ENCODE measurements at places on chromosomes 5 and 9.

DNA sequence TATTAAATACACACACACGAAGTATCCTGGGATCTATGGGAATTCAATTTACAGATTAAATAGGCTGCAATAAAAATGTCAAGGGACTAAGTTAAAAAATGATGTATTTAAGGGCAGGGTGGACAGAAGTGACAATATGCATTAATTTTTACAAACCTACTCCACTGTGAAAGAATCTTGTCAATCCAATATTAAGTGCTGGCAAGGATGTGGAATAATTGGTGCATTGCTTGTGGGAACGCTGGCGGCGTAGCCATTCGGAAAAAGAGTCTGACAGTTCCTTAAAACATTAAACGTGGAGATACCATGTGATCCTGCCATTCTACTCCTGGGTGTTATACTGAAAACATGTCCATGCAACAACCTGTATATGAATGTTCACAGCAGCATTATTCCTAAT, 4.2 kb downstream of the CDC14B start:
- DNase-seq, result no peak

GRCh38 chr9:11039006-11039405, 426.2 kb upstream of the PTPRD start:
- no peak for DNase-seq

DNA sequence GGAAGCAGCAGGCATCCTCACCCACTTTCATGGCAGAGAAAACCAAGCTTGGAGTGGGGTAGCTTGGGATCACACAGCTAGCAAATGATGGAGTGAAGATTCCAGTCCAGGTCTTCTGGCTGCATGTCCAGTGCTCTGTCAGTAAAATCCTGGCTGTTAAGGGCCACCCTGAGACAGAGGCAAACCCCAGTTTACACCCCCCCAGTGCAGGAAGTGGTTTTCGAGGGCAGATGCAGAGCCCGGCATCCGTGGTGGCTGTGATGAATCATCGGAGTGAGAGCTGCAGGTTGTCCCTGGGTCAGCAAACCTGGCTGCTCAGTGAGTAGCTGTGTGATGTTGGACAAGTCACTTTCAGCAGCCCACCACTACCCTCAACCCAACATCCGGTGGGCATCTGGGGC, 115.4 kb downstream of the RGS3 start:
- peak; percentile 93 for DNase-seq

- peak; percentile 15 for DNase-seq
Measured at GRCh38 chr5:72109625-72110024, 2.4 kb downstream of the MAP1B start.

DNA sequence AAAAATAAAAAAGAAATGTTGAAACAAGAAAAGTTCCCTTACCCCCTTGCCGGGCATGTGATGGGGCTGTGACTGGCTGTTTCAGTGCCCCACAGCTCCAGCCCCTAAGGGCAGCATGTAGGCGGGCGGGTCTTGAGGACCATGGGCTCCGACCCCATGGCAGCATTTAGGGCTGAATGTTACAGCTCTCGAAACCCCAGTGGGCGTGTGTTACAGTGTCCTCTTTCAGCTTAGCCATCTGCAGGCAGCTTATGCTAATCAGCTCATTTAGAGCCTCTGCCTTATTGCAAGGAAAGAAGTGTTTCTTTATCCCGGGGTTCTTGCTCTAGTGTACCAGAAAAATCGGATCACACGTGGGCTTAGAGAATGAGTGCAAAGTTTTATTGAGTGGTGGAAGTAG, 497.4 kb upstream of the CYLC2 start:
- no peak for DNase-seq
